ENCODE measurements at places on chromosomes 7 and 10. TPM values are rescaled to one million over a fixed set of nuclear protein-coding genes. Genes with fewer than 3 reads are reported as not detected.

ABCB4 gene
- 1.2 TPM for total RNA-seq

MOGAT3 gene
- 58.3 TPM for total RNA-seq

C7orf57 gene
- not detected for total RNA-seq

FAM237B gene
- total RNA-seq = not detected

THNSL1 gene
- 3.2 TPM for total RNA-seq

ETV1 gene
- 5.9 TPM for total RNA-seq

ELN gene
- total RNA-seq = 20.5 TPM

DNAJC30 gene
- total RNA-seq = 8.7 TPM

C7orf33 gene
- not detected for total RNA-seq

YAE1 gene
- 24.2 TPM for total RNA-seq

IDI2 gene
- total RNA-seq = not detected

ADAM22 gene
- total RNA-seq = 4.6 TPM

INHBA gene
- 0.28 TPM for total RNA-seq

MRLN gene
- not detected for total RNA-seq

CADPS2 gene
- 11.3 TPM for total RNA-seq

INA gene
- total RNA-seq = 0.34 TPM

ZNF789 gene
- 23.4 TPM for total RNA-seq

CYP3A5 gene
- total RNA-seq = 179 TPM

SLC16A12 gene
- 0.23 TPM for total RNA-seq

UCN3 gene
- 1.4 TPM for total RNA-seq

SSC4D gene
- not detected for total RNA-seq

NYAP1 gene
- 0.23 TPM for total RNA-seq

SFTPD gene
- total RNA-seq = not detected

CFAP70 gene
- total RNA-seq = 1.2 TPM

ANKRD30A gene
- total RNA-seq = not detected

NUDCD3 gene
- 66.3 TPM for total RNA-seq

EBF3 gene
- 0.23 TPM for total RNA-seq

Data from mucosa of descending colon (tissue), 3 donors.